ENCODE measurements at places on chromosomes 7 and 10.

GRCh38 chr10:7706534-7707073, 3.5 kb downstream of the ITIH2 start:
- DNase-seq = no peak

- no peak for DNase-seq
Observed at GRCh38 chr7:133513608-133514007, 260.7 kb downstream of the EXOC4 start.

GRCh38 chr7:41110186-41110585, 592.7 kb downstream of the INHBA start:
- DNase-seq = no peak

DNA sequence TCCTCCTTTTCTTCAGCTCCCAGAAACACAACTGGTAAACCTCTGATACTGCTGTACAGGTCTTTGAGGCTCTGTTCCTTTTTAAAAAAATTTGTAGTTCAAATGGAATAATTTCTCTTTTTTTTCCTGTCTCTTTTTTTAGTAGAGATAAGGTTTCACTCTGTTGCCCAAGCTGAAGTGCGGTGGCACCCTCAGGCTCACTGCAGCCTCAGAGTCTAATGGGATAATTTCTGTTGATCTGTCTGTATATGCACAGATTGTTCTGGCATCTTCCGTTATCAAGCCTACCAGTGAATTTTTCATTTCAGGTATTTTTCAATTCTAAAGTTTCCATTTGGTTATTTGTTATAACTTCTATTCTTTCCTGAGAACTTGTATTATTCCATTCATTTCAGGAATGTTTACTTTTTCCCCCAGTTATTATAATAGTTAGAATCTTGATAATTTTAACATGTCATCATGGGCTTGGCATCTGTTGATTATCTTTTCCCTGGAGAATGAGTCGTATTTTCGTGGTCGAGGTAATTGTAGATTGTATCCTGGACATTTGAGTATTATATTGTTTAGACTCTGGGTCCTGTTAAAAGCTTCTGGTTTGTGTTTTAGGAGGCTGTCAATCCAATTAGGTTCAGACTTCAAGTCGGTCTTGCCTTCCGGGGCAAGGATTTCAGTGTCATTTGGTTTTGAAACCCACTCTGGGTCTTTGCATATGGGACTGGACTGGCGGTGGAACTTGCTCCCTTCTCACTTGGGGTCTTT, 24.5 kb downstream of the CRCP start:
- no peak for DNase-seq

- no peak for DNase-seq
Observed at GRCh38 chr10:123061865-123062264, 53.1 kb downstream of the ACADSB start.

DNA sequence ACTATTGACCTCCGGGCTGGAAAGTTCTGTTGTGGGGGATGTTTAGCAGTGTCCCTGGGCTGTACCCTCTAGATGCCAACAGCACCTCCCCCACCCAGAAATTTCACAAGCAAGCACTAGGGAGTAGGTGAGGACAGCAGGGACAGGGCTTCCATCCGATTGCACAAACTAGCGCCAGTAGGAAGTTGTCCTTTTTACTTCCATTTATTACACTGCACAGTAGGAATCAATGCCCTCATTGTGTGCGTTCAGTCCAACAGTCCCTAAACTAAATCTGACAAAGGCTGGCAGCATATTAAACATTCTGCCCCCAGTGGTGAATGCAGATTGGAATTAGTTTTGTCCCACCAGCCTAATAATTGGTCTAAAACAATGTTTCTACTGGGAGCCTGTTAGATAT, 6.4 kb upstream of the SOSTDC1 start:
- DNase-seq = no peak

- DNase-seq = no peak
Observed at GRCh38 chr7:117780832-117781231, 92.4 kb downstream of the CTTNBP2 start.

DNA sequence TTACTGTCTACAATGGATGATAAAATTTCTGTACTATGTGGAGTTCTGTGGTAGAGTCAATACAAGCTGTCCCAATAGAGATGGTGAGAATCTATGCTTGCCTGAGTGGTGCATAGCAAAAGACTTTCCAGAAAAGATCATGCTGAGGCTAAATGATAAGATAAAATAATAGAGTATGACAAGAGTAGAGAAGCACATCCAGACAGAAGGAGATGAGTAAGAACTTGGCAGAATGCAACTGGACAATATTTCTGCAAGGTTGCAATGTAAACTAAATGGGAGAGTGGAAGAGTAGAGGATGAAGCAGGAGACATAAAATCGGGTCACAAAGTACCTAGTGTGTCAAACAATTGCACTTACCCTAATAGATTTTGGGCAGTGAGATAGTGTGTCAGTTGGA, 347.6 kb downstream of the MDFIC start:
- no peak for DNase-seq

DNA sequence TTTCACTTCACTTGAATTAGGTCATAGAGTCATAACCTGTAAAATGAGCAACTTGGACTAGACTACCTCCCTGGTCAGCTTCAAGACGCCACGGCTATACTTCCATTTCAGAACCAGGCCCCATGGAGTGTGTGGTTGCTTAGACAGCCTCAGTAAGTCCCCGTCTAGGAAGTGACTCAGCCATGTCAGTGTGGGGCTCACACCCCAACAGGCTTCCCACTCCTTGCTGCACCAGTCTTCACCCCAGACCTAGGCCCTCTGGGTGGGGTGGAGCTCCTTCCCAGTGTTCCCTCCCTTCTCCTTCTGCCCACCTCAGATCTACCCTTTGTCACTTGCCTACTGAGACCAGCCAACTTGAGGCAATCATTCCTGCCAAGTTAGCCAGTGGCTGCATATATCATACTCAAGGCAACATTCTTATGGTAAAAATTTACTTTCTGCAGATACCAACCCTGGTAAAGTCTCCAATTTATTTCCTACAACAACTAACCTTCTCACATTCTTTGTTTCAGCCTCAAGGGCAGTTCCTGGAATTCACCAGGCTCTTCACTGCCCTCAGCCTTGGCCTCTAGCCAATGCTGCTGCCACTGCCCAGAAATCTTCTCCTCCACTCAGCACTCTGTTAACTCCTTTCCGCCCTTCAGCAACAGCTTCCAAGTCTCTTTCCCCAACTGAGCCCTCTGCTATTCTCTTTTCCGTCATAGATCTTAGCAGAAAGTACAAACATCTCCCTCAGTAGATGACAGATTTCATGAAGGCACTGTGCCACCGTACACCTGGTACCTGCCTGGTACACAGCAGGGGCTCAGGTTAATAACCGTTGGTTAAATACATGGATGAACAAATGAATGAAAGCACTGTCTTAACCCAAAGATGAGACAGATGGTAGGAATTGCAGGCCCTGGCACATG, 31.3 kb upstream of the ZNRF2 start:
- DNase-seq = no peak

- no peak for DNase-seq
Observed at GRCh38 chr7:131908714-131909113, 352.3 kb upstream of the PODXL start.

GRCh38 chr7:140435252-140435895, 31.5 kb downstream of the RAB19 start:
- no peak for DNase-seq

DNA sequence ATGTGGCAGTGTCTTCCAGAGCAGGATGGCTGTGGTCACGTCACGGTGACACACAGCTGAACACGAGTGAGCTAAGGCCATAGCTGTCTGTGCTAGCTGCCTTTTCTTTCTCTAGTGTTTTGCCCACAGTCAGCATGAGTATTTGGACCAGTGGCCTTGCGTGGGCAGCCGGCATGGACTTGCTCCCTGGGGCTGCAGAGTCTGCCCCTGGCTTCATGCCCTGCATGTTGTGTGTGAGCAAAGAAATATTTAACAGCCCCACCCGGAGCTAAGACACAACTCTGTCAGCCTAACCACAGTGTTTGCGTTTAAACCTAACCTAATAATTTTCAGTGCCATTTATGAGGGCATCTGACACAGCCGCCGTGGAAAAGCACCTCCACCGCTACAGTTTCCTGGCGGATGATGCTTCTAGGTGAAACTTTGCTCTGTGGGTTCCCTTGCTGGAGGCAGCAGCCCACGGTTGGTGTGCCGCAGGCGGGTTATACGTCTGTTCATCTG, 14.6 kb downstream of the CHST12 start:
- DNase-seq = no peak

GRCh38 chr10:9668411-9668810, 1349.3 kb upstream of the CELF2 start:
- no peak for DNase-seq

GRCh38 chr10:48506147-48506917, 98.5 kb downstream of the ARHGAP22 start:
- DNase-seq = no peak

All from stimulated activated CD4-positive, alpha-beta T cell treated with anti-CD3 and anti-CD28 coated beads, Interleukin-1b, Interleukin-23, amount 100 ng/mL, for 1 hour (primary cell).